Stimulated activated effector memory CD8-positive, alpha-beta T cell treated with anti-CD3 and anti-CD28 coated beads, Interleukin-12 subunit alpha, Interleukin-12 subunit beta, amount 100 ng/mL, for 72 hours (primary cell): ENCODE measurements at places on chromosomes 16 and 17.
A peak's percentile ranks its signal among the peaks of the same experiment; 100 is the strongest.

DNA sequence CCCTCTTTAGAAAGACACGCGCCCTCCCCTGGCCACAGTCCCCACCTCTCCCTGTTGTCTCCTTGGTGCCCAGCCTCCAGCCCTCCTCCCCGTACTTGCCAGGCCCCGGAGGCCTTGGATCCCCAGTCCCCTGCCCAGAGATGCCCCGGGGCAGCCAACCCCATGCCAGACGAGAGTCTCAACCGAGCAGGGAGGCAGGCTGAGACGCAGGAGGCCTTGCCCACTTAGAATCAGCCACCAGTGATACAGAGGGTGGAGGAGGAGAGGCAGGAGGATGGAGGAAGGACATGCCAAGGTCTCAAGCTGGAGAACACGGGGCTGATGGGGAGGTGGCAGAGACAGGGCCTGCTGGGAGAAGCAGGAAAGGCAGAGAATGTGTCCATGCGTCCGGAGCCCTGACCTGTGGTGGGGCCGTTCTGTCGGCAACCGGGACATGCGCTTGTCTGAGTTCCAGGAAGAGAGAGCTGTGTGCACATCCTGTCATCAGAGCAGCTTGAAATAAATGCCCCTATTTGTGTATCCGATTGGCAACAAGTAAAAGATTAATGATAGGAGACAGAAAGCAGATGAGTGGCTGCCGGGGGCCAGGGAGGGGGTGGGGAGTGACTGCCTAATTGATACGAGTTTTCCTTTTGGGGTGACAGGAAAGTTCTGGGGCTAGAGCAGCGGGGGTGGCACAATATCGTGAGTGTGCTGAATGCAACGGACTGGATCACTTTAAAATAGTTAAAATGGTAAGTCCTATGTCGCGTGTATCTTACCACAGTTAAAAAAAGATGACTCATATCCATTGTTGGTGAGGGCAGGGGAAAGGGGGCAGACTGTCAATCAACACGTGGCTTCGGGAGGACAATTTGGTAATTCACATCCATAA lies 44.7 kb upstream of the MEAK7 start:
- peak; percentile 74 for DNase-seq

DNA sequence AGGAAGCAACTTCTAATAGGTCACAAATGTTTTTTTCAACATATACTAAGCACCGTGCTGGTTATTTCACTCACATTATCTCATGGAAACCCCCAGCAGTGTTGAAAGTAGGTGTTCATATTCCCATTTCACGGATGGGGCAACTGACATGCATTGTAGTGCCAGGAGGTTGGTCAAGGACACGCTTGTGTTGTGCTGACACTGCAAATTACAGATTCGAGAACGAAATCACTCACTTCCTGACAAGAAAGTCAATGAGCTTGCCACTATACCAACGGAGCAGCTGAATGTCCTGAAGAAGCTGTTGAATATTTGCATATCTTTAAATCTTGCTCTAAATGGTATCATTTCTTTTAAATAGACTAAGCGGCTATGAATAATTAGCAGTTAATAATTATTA lies 378.0 kb upstream of the C16orf82 start:
- no peak for DNase-seq

- DNase-seq = no peak
Observed at GRCh38 chr16:46428108-46429061, 192.8 kb downstream of the SHCBP1 start.

DNA sequence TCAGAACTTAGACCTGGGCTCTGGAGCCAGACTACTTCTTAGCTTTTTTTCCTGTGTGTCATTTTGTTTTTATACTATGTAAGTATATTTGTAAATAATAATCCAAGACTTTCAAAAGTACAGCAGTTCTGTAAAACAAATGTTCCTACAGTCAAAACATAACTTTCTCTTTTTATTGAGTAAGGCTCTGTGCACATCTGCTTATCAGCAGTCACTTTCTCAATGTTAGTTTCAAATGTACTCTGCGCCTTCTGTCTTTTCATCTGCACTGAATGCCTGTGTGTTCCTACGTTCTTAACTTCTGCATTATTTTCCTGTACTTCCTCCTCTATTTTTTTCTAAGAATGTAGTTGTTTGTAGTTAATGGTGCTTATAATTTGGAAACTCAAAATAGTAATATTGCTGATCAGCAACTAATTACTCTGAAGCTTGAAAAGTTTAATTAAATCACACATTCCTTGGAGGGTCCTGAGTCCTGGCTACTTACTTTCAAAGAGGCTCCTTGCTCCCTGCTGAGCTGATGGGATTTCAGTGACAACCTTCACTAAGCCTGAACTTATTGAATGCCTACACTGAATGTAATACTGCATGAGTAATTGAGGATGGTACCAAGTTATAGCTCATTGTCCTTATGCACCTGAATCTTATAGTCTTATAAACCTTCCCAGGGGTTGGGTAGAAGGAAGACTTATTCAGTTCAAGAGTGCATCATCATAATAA lies 329.9 kb downstream of the KCNJ2 start:
- DNase-seq = no peak

DNA sequence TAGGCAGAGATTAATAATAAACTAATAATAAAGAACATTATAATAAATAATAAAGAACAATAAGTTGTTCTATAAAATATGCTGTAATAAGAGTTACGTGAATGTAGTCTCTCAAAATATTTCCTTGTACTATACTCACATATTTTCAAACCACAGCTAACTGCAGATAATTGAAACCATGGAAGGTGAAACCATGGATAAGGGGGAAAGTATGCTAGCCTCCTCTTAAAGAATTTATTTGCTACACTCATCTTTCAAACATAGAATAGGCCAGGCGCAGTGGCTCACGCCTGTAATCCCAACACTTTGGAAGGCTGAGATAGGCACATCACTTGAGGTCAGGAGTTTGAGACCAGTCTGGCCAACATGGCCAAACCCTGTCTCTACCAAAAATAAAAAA lies 18.5 kb downstream of the CYTH1 start:
- no peak for DNase-seq

GRCh38 chr17:81926451-81927151 lies 934 bp downstream of the MAFG start:
- peak; percentile 80 for DNase-seq

DNA sequence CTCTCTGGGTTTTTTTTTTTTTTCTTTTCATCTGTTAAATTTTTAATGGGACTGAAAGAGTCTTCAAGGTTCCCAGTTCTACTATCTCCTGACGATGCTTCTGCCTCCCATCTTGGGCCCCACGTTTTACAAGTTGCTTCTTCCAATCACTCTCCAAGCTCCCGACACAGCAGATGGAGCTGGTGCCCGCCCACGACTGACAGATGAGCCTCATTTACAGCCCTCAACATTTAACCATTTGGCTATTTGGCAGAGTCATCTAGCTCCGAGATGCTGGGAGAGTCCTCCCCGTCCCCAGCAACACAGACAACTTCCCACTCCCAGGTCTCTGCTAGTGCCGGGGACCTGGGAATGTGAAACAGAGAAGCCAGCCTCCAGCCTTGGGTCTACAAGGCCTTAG lies 276.9 kb downstream of the SHISA9 start:
- no peak for DNase-seq

- no peak for DNase-seq
Observed at GRCh38 chr17:34639706-34640425, 60.5 kb downstream of the TMEM132E start.

DNA sequence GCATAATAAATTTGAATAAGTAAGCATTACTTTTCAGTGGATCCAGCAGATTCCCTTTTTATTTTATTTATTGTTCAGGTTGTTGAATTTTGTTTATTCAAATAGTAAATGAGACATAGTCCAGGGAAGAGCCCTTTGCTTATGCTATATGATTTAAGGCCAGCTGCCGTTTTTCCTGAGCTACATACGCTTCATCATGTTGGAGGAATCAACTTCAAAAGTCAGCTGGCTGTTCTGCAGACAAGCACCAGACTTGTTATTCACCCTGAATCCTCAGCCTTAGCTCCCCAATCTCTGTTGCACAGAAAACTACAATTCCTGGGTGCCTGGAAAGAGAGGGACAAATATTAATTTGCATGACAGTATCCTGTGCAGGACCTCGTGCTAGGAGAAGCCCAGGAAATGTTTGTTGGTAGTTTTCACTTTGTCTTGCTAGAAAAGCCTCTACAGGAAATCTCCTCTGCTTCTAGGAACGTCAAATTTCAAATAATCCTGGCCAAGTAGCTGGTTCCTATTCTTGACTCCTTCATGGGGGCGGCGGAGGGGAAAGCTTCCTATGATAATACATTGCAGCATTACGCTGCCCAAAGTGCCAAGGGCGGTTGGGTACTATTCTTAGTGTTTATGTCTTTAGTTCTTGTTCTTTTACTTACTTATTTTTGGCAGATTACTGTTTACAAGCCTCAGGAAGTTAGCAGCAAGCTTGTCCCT lies 101.6 kb downstream of the PRKCA start:
- no peak for DNase-seq

- no peak for DNase-seq
Observed at GRCh38 chr16:78100112-78100467, 636 bp downstream of the WWOX start.

DNA sequence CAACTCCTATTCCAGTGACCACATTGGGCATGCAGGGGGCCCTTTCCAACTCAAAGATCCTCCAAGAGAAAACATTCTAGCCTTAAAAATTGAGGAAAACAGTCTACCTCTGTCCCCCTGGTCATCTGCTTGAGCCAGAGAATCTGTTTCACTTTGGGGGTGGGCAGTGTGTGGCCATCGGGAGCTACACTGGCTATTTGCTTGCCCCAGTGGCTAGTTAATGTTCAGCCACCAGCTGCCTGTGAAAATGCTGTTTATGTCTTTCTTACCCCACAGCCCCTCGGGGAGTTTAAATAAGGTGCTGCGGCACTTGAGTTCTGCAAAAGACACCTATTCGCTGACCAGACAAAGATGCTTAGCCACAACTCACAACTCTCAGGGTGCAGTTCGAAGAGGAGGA lies 43.4 kb downstream of the GNAO1 start:
- no peak for DNase-seq

GRCh38 chr17:2253768-2254406 lies 49.7 kb downstream of the SMG6 start:
- DNase-seq = no peak

DNA sequence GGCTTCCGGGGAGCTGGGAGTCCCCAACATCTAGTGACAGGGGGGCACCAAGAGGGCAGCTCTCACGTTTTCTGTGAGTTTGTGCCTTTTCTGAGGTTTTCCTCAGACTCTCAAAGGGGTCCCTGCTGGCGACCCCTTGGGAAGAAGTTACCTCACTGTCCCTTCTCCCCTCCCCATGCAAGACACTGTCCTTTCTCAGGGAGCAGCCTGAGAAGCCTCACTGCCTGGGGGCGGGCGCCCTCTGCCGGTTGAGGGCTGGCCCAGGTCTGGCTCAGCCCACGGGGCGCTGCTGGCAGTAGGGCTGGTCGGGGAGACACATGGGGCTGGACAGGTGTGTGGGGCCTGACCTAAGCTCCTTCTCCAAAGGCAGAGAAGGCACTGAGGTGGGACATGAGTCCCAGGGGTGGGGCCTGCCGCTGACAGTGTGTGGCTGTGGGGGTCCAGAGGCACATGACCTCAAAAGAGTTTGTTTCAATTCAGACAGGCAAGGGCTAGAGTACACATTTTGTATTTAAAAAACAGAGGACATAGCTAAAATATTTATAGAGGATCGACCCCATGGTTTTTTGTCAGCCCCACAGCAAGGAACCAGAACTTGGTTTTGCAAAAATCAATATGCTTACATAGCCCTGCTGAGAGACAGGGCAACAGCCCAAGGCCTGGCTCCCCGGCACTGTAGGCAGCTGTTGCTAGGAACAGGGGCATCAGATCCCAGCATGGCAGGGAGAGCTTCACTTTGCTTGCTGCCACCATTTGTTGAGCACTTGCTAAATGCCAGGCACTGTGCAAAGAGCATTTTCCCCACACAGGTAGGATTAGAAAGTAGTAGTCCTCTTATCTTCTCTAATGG lies 18.5 kb upstream of the ALDH3A1 start:
- peak; percentile 87 for DNase-seq

DNA sequence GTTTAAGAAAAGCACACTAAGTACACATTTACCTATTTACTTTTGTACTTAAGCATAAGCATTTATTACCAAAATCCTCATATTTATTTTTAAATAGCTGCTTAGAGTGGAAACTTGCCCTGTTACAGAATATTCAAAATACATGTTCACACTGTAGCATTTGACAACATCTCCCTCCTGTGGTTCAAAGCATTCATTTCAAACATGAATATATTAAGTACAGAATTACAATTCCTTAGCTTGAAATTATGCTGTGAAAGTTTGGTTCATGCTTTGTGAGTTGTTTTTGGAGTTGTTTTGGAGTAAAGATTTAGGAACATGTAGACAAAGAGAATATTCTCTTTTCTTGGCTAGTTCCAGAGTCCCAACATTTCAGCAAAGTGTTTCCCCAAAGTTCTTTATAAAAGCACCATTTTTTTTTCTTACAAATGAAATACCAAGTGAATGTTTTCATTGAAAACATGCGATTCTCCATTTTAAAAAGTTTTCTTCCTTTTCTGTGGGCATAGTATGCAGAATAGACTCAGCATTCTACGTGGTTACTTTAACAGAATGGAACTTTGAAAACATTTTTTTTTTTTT lies 33.2 kb downstream of the TUBD1 start:
- DNase-seq = no peak

DNA sequence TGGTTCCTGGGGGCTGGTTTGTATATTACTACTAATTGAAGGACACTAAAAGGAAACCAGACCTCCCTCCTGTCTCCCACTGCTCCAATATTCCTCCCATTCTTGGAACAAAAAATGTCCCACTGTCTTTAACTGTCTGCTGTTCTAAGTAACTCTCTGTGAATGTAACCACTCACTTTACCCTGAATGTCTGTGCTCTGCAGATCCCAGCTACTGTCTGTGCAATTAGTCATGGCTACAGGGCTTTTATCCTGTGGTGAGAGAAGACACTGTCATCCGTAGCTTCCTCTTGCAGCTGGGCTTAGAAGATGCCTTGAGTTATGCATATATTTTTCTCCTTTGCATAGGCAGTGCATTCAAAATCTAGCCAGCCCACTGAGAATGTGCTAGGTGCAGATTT lies 853.8 kb downstream of the CDH8 start:
- DNase-seq = no peak

GRCh38 chr16:4463522-4464163 lies 10.8 kb downstream of the NMRAL1 start:
- no peak for DNase-seq

GRCh38 chr17:55769625-55770000 lies 18.8 kb downstream of the PCTP start:
- DNase-seq = no peak

DNA sequence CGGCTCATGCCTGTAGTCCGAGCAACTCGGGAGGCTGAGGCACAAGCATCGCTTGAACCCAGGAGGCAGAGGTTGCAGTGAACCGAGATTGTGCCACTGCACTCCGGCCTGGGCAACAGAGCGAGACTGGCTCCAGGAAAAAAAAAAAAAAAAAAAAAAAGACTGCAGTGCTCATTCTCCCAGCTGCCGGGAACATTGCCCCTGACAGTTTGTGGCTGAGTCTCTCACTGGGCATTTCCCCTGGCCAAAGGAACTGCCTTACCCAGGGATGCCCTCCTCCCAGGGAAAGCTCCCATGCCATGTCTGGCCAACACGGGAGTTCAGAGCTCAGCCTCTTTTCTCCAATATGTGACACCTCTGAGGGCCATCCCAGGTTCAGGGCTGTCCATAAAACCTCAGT lies 21.3 kb upstream of the USP10 start:
- DNase-seq = no peak
